CD4-positive, alpha-beta T cell treated with Interleukin-10 for 1 hour (primary cell): ENCODE measurements at places on chromosomes 4 and X.
A peak's percentile ranks its signal among the peaks of the same experiment; 100 is the strongest.

DNA sequence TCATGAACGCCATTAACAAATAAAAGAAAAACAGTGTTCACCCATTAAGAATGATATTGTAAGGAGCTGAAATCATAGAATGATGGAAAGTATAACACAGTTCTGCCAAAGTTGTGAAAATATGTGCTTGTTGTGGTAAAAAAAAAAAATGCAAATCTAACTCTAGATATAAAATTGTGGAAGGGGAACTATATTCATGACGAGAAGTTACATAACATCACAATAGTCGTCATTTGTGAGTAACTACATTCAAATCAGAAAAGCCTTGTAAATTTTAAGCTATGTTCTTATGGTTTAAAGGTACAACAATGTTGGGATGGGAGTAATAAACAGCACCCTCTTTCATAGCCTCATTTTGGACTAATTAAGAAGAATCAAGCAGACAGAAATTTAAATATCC is 57.6 kb upstream of the PRDM8 start:
- DNase-seq: no peak

DNA sequence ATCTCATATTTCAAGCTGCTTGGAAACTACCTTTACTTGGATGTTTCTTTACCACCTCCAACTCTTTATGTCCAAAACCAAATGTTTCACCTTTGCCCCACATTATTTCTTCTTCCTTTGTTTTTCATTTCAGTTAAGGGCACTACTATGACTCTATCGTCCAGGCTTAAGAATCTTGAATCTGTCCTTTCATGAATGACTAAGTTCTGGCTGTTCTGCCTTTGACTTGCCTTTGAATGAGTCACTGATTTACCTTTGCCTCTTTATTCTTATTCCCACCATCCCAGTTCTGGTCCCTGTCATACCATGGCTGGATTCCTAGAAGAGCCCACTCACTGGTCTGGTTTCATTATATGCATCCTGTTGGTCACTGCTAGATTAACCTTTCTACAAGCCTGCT is 30.6 kb upstream of the PLAC1 start:
- DNase-seq: no peak

DNA sequence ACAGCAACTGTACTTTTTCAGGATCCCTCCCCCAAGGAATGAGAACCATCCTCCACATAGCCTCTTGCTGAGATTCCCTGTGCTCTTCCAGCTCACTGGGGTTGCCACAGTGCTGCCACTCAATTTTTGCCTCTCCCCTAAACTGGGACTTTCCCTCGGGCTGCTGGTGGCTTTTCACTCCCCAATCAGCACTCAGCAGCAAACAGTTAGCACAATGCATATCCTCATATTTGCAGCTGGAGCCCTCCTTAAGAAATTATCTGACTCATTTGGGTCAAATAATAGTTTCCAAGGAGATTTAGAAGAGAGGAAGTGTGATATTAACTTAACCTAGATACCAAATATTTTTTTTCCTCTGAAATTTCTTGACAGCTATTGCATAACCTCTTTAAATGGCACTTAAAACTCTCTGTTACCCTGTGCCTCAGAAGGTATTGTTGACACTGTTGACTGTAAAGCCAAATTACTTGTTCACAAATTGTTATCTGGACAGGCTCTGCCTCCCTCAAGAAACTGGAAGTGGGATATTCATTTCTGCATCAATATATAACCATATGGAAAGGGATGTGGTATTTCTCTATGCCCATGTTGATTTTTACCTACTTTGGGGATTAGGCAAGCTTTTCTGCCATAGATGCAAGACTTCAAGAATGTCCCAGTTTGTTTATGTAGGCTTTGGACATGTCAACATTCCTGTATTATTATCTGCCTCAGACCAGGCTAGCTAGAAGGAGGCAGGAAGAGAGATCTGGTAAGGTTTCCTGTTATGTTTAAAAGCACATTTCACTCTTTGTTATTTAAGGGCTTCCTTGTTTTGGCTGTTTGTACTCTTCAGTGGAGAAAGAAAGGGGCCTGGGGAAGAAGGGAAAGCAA is 58.0 kb downstream of the SEPTIN11 start:
- DNase-seq: peak; percentile 60

GRCh38 chrX:327660-328126 is 9.1 kb upstream of the GTPBP6 start:
- no peak for DNase-seq

- peak; percentile 68 for DNase-seq
Observed at GRCh38 chr4:27010334-27010940, 149.8 kb downstream of the STIM2 start.

DNA sequence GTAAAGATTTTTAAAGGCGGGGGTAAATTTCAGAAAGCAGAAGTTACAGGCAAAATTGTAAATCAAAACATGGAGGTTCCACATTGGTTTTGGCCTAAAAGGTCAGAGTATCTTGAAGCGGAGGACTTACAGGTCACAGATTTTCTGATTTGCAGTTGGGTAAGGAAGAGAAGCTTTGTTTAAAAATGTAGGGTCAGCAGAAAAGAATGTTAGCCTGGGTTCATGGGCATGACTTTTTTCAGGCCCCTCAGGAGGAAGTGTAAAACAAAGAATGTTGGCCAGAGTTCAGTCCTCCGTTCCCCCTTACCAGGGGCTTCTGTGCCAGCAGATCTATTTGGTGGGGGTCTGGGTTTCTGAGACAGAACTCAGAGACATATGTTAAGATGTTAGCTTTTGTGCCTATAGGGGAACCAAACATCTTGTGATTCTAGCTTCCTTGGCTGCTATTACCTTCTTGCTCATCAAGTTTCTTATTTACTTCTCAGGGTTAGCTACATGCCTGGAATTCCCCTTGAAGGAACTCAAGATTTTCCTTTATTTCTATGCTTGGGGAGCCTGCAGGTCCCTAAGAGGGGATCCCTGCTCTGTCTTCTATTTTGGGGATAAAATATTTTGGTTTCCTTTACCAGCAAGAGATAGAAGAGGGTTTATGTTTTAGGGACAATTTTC is 160.3 kb downstream of the ANK2 start:
- no peak for DNase-seq

- DNase-seq: no peak
Observed at GRCh38 chr4:174040287-174040686, 243.2 kb downstream of the FBXO8 start.

- no peak for DNase-seq
Observed at GRCh38 chrX:68808686-68809357, 20.0 kb upstream of the EFNB1 start.

GRCh38 chr4:186760576-186760975 is 36.9 kb upstream of the FAT1 start:
- no peak for DNase-seq

- no peak for DNase-seq
Observed at GRCh38 chrX:47184486-47184885, 9.1 kb upstream of the UBA1 start.

- no peak for DNase-seq
Observed at GRCh38 chr4:6944301-6945051, 34.9 kb downstream of the TBC1D14 start.

- DNase-seq: no peak
Observed at GRCh38 chrX:113726466-113726865, 857.4 kb upstream of the HTR2C start.

DNA sequence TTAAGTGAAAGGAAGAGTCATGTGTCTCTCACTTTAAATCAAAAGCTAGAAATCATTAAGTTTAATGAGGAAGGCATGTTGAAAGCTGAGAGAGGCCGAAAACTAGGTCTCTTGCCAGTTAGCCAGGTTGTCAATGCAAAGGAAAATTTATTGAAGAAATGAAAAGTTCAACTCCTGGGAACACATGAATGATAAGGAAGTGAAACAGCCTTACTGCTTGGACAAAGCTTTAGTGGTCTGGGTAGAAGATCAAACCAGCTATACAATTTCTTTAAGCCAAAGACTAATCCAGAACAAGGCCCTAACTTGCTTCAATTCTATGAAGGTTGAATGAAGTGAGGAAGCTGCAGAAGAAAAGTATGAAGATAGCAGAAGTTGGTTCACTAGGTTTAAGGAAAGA is 24.9 kb downstream of the RHOH start:
- DNase-seq: no peak
